ENCODE measurements at places on chromosomes 7 and 10. TPM values are rescaled to one million over a fixed set of nuclear protein-coding genes. Genes with fewer than 3 reads are reported as not detected.

- DNase-seq = no peak
These were observed 4.4 kb downstream of the WDR91 start for GRCh38 chr7:135206941-135207391.

The GPR22 gene
- total RNA-seq = 38.2 TPM

- DNase-seq = no peak
These were observed 363.9 kb upstream of the MGMT start for GRCh38 chr10:129102906-129103693.

- DNase-seq = no peak
These were observed 393.3 kb upstream of the AUTS2 start for GRCh38 chr7:69204943-69205342.

DNA sequence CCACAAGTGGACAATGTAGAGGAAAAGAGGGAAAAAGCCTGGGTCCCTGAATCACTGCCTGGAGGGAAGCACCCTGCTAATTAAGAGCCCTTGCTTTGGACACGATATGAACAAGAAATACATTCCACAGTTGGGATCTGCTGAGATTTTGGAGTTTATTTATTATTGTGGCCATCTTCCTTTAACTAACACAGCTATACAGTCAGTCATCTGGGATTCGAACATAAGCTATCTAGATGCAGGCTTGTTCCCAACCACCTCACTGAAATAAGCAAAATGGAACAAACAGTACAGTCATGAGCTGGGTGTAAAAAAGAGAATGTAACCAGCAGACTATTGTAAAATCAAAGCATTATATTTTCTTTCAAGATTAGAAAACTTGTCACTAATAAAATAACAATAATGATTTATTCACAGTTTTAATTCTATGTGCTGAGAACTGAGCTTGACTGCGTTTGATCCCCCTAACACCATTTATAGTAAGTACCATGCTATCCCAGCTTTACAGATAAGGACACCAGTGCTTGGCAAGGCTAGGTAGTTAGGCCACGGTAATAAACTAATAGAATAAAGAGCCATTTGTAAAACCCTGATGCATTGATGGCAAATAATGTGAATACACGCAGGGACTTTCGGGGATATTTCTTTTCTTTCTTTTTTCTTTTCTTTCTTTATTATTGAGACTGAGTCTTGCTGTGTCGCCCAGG lies 223.8 kb upstream of the KLF6 start:
- no peak for DNase-seq

DNA sequence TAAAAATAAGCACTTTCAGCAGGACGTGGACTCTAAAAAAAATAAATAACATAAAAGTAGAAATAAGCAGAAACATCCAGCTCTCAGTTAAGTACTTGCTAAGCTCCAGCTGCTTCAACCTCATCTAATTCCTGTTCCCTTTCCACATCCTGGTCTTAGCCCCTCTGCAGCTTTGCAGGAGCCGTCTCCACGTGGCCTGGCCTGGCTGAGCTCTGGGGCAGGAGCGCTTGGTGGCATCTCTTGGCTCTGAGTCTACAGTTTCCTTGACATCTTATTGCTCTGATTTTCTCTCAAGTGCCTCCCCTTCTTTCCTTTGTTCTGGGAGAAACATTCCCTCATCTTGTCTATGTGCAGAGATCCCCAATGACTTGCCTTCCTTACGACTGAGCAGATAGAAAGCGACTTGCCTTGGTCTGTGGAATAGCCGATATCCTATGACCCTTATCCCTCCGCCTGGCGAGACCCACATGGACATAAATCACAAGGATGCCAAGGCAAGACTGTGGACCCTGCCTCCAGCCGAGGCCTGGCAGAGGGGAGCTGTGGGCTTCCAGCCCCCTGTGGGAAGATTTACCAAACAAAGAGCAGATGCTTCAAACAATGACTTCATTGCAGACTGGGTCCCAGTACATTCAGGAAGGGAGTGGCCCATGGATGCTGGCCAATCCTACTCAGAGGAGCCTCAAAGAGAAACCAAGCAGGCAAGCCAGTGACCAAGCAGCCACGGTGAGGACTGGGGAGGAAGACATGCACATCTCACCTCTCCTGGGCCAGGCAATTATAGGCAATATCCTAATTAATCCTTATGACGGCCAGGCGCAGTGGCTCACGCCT lies 61.9 kb downstream of the SPOCK2 start:
- no peak for DNase-seq

GRCh38 chr10:72132854-72133253 lies 44.5 kb upstream of the SPOCK2 start:
- DNase-seq = no peak

GRCh38 chr7:151181011-151181431 lies 6.0 kb downstream of the ASB10 start:
- DNase-seq = no peak

The PRTFDC1 gene
- total RNA-seq = 32.0 TPM

DNA sequence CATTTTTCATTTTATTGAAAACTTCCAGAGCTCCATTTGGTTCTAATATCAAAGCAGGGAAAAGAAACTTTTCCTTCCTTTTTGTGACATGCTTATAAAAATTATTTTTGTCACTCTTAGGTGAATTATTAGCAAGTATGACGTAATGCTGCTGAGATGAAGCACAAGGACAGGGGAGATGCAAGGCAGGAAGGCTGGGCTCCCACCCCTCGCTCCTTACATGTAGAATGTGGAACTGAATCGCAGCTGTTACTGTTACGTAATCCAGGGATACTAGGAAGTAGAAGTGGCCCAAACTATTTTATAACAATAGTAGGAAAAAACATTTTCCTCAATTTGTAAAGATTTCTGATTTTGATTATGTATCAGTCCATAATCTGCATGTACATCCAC lies 17.1 kb upstream of the GTPBP4 start:
- DNase-seq = no peak

DNA sequence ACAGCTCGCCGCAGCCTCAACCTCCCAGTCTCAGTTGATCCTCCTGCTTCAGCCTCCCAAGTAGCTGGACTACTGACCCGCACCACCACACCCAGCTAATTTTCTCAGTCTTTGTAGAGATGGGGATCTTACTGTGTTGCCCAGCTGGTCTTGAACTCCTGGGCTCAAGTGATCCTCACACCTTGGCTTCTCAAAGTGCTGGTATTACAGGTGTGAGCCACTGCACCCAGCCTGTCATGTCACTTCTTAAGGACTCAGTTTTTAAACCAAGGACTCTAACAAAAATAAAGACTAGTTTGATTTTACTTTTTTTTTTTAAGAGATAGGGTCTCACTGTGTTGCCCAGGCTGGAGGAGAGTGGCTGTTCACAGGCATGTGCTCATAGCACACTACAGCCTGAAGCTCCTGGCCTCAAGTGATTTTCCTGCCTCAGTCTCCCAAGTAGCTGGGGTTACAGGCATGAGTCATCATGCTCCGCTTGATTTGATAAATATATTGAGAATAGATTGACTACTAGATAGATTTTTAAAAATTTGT lies 16.5 kb upstream of the PPP3CB start:
- DNase-seq = no peak

DNA sequence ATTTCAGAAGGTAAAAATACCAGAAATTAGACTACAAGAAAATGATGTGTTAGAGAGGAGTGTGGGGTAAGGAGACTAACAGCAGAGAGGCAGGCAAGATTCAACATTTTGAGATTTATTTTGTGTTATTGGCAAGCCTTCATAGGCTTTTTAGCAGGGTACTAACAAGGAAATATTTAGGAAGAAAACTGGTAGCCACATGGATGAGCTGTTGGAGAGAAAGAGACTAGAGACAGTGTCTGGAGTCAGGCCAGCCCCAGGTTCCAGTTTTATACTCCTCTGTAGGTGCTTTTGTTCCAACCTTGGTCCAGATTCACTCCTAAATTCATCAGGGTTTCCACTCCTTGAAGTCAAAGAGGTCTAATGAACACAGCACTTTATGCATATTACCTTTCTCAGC lies 41.1 kb downstream of the GPRIN2 start:
- no peak for DNase-seq

The SLC16A9 gene
- total RNA-seq = 52.1 TPM

DNA sequence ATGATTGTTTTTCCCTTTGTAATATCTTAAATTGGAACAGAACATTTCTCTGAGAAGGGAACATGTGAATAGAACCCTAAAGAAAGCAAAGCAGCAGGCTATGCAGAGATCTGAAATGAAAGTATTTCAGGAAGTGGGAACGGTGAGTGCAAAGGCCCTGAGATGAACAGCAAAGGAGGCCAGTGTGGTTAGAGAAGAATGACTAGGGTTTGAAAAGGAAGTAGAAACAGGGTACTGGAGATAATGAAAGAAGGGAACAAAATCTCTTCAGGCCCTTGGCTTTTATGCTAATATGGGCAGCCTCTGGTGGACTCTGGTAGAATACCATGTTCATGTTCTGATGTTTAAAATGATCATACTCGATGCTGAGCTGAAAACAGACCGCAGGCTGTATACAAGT lies 22.2 kb downstream of the ARHGAP21 start:
- DNase-seq = no peak

DNA sequence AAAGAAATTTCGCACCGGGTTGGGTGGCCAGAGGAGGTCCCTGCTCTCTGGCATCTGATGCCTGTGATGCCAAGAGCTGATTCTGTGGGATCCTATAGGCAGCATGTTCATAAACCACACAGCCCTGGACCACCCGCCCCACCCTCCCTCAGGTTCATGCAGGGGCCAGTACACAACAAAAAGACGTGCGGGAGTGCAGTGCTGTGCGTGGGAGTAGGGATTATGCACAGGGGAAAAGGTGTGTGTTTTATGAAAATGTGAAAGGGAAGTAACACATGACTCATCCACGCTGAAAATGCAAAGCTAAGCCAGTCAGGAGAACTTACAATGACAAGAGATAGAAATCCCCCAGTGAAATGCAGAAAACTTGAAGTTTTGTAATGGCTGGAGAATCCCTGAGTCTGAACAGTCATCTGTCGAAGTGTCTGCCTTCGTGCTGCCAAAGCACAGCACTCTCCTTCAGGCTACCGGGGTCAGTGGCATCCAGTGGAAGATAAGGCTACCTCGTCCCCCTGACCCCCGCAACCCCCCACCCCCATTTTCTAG lies 1.1 kb downstream of the KIAA1217 start:
- DNase-seq = peak; percentile 20

The SFRP4 gene
- total RNA-seq = 78.4 TPM

GRCh38 chr7:51452694-51453093 lies 136.1 kb upstream of the COBL start:
- no peak for DNase-seq

DNA sequence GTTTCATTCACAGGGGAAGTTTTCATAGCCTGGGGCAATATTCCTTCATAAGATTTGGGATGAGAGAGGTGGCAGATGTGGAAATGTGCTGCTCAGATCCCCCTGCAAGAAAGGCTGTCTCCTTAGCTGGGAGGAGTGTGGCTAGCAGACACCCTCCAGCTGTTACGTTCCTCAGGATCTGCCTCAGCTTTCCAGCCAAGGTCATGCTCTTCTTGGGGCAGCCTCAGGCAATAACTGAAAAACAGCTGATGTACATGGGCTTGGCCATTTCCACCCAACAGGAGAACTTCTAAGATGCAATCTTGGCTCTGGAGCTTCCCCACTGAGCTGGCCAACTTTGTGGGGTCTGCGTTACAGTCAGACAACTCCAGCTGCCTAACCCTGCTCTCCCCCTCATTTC lies 51.3 kb upstream of the SEPTIN7 start:
- DNase-seq = no peak

The LRRC4 gene
- 18.9 TPM for total RNA-seq

The EPHA1 gene
- 0.89 TPM for total RNA-seq

The LBX1 gene
- 1.9 TPM for total RNA-seq

GRCh38 chr7:119026391-119026790 lies 801.9 kb downstream of the ANKRD7 start:
- DNase-seq = peak; percentile 58

GRCh38 chr10:124354411-124355382 lies 64.0 kb downstream of the OAT start:
- DNase-seq = no peak

DNA sequence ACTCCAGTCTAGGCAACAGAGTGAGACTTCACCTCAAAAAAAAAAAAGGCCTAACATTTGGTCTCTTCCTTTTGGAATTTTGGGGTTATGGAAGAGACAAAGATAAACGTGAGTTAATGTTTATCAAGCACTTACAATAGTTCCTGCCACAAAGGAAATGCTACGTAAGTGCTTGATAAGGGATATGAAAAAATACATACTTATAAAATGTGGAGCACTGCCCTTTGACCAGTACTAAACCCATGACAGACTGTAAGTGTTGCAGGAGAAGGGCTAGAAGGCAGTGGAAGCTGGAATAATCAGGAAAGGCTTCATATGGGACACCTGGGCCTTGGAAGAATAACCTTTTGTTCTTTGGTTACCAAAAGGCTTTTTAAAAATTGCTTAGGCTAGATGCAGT lies 25.5 kb downstream of the TMEM248 start:
- DNase-seq = no peak
